Activated CD4-positive, alpha-beta memory T cell treated with anti-CD3 and anti-CD28 coated beads for 36 hours (primary cell): ENCODE measurements at places on chromosomes 6 and 20.

- DNase-seq = no peak
Observed at GRCh38 chr20:37630166-37630565, 63.7 kb upstream of the CTNNBL1 start.

DNA sequence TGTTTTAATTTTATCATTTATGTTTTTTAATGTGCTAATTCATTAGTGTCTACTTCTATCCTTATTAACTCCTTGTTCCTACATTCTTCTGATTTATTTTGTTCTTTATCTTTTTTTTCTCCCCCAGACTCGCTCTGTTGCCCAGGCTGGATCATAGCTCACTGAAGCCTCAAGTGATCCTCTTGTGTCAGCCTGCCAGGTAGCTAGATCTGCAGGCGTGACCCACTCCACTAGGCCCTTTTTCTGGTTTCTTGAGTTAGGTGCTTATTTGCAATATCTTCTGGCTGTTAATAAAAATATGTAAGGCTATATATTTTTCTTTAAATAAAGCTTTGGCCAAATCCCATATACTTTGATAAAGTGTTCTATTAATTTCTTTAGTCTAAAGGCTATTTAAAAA, 2.8 kb downstream of the TAF11 start:
- no peak for DNase-seq

- no peak for DNase-seq
Observed at GRCh38 chr6:71420095-71420692, 131.6 kb downstream of the OGFRL1 start.

DNA sequence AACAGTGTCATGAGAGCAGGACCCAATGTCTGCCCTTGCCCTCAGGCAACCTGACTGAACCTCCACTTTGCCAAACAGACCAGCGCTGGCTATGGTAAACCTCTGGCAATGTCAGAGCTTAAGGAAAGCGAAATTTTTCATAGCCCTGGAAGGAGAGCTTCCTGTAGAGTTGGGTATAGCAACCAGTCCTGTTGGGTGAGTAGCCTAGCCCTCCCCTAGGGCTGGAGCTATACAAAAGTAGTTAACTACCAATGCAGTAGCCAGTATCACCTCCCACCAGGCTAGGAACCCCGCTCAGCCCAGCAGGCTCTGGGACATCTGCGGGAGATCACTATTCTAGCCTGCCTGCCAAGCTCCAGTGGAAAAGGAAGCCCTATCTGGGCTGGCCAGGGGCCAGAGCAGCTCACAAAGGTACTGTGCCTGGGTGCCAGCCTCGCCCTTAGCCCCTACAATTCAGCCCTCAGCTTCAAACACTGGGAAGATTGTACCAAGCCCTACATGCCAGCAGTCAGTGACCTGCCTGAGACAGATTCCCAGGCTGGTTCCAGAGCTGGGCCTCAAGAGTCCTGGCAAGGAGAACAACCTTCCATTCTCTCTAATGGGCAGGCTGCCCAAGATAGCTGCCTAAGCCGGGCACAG, 7.9 kb downstream of the WFDC3 start:
- DNase-seq = no peak

- DNase-seq = no peak
Observed at GRCh38 chr20:32190616-32191415, 16.7 kb downstream of the PLAGL2 start.

DNA sequence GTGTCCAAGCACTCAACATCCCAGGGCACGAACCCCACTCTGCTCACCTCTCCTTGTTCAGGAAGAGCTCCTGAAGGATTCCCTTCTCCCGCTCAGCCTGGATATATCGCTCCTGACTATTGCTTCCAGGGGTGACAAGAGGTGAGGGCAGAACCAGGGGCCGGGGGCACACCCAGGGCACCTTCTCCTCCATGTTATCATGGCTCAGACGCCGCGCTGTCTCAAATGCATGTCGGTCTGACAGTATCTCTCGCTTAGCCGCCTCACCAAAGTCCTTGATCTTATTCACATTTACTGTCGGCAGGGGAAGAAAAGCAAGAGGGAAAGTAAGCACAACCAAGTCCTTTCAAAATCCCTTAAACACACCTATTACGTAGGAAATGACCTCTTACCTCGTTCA, 13.1 kb downstream of the PPP1R10 start:
- DNase-seq = no peak

- DNase-seq = no peak
Observed at GRCh38 chr6:108570517-108570916, 9.8 kb downstream of the FOXO3 start.

- no peak for DNase-seq
Observed at GRCh38 chr6:32332433-32332832, 39.3 kb downstream of the TSBP1 start.

- DNase-seq = no peak
Observed at GRCh38 chr6:84193114-84193708, 34.2 kb downstream of the CEP162 start.

DNA sequence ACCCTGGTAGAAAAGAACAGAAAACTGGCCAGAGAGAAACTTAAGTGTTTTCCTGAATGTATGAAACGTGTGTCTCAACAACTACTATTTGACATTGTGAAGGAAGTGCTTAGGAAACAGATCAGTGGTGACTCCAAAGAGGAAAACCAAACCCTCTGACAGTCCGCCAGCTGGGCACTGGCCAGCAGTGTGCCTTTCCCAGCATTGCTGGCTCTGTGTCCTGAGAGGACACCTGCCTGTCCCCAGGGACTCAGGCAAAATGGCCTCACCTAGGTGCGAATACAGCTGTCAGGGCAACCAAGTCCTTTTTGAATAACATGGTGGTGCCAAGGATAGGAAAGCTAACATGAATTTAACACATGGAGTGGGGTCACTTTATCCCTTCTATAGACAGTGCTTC, 72.5 kb downstream of the NDUFAF5 start:
- DNase-seq = no peak
